ENCODE measurements at places on chromosomes 7 and 10.

DNA sequence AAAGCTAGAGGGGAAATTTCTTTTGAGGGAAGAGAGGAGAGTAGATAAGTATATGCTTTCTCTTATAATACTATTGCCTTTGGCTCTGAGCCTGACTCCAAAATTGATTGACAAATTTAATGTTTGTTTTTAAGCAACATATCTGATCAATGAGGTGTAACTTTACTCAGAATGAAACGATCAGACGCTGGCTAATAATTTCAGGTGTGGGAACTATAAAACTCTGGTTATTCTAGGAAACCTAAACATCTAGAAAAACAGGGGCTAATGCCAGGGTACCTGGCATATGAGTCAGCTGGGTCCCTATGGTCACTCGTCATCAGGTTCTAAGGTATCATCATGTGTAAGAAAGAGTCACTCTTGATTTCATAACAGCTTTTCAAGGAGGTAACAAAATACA lies 139.7 kb downstream of the ATE1 start:
- peak; percentile 0 for DNase-seq

DNA sequence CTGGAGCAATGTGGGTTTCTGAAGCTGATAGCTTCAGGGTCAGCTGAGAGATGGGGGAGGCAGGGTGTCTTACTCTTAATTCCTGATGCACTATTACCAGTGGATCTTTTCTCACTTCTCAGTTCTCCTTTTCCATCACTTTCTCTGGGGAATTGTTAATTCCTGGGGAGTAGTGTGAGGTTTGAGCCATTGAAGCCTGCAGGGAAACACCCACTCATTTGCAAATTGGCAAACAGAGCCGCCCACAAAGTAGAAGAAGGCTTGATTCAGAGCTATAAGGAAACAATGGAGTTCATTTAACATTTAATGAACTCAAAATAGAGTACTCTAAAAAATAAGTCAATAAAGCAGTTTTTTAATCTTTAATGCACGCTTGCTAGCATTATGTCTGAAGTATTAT lies 4.3 kb upstream of the TECTB start:
- no peak for DNase-seq

GRCh38 chr10:132255489-132256344 lies 52.0 kb downstream of the STK32C start:
- no peak for DNase-seq

DNA sequence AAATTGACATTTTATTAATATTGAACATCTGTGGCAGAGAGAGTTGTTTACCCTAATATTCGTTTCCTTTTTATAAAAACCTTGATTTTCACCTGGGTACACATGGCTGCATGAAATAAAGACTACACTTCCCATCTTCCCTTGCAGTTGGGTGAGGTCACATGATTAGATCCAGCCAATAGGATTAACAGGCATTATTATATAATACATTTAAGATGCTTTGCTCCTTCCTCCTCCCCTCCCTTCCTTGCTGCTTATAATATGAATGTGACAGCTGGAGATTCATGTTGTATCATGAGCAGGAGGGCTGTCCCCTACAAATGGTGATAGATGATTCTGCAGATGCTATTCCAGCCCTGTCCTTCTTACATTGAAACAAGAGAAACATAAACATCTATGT lies 146.6 kb downstream of the SH2D4B start:
- DNase-seq, result no peak

DNA sequence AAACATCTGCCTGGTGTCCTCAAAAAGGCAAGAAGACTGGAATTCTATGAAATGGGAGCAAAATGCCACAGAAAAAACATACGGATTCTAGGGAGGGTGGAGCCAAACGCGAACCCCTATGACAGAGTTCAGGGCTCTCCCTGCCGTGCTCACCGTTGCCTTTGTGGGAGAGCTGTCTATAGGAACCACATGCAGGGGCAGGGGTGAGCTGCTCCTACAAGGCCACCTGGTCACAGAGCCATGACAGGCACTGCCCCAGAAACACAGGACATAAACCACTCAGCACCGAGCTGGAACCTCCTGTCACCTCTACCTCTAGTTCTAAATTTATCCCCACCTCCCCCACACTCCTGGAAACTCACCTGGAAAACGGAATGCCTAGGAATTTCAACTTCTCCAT lies 155.1 kb upstream of the ZNF32 start:
- no peak for DNase-seq

DNA sequence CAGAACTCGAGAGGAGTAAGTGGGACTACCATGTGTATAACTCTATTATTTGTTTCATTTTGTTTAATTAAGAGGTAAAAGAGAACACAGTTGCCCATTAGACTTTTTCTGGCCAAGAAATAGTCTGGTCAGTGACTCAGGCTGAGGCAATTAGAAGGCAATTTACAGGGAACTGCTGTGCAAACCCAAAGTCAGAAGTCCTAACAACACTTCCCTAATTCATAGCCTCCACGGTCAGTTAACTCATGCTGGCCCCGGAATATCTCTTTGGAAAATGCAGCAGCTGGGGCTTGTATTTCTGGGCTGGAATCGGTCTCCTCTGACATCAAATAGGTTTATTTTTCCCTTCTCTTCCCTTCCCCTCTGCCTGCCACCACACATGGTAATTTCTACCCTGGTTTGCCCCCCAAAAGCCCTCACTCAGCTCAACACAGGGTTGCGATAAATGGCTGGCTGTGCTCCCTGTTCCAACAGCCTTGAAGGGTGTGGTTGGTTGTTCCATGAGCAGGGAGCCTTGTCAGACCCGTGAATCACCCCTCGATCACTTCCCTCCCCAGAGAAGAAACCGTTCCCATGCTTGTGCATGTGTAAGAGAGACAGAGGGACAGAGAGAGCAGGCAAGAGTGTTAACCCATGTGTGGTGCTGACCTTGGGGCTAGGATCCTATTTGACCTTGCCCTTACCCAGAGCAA lies 5.3 kb downstream of the SH3PXD2A start:
- no peak for DNase-seq

GRCh38 chr10:16968416-16969041 lies 151.3 kb upstream of the RSU1 start:
- DNase-seq, result no peak

- DNase-seq, result no peak
These were observed 45.8 kb downstream of the PPP1R3A start for GRCh38 chr7:113872981-113873380.

GRCh38 chr7:138565451-138566114 lies 105.5 kb downstream of the TRIM24 start:
- no peak for DNase-seq

DNA sequence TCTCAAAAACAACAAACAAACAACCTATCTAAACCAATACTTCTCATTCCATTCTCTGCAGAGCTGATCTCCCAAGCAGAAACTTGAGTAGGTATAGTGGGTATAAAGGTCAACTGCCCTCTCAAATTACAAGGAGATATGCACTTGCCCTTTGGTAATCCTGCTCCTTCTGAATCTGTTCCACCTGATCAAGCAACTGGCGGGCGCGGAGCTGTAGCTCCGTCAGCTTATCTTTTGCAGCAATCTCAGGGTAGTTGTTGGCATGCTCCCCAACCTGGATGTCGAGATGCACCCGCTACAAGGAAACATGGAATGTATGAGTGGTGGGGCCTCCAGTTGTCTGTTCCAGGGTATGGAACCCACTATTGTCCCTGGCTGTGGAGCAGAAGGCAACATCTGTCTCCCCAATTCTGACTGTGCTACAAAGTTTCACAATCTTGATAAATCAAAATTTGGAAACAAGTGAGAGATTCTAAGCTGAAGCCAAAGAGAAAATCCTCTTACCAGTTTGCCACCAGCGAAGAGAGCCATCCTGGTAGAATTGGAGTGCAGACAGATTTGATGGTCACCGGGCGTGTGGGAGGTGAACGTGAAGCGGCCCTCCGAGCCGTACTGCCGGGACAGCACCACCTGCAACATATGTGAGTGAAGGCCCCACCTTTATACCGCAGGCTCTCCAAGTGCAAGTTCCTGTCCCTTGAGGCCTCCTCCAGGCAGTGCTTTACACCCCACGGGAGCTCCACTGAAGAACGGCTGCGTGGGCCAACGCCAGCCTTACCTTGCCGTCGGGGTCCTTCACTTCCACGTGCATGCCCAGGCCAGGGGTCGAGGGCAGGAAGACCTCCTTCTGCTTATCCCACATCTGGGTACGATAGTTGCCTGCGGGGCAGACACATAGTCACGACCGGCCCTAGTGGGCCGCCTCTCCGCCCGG lies 819 bp downstream of the TMED4 start:
- DNase-seq, result no peak

GRCh38 chr10:125852487-125852886 lies 28.6 kb downstream of the DHX32 start:
- DNase-seq, result no peak

- DNase-seq, result no peak
These were observed 515.7 kb downstream of the TCERG1L start for GRCh38 chr10:130795819-130796218.

- DNase-seq, result no peak
These were observed 40.7 kb downstream of the TARP start for GRCh38 chr7:38232502-38233366.

DNA sequence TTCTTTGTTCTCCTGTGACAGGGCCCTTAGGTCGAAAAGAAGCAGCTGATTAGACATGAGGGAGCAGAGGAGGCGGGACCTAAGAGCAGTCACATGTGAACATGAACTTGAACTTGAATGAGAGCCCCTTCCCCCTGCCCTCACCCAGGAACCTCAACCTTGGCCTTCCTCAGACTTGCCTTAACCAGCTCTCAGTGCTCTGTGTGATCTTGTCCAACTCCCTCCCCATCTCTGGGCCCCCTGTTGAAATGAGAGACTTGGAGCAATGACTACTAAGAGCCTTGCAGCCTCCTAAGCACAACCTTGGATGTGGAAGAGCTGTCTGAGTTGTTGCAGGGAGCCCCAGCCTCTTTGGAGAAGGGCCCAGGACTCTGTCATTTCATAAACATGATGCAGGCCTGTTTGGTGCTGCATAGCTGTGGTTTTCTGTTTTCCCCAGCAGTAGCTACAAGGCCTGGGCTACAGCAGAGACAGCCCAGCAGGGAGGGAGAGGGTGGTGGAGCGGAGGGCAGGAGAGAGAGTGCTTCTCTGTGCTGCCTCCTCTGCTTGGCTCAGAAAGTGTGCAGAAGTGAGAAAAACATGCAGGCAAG lies 123.9 kb upstream of the ZMIZ1 start:
- DNase-seq, result no peak

- peak; percentile 50 for DNase-seq
These were observed 75.2 kb downstream of the CLEC2L start for GRCh38 chr7:139598642-139599041.

- DNase-seq, result peak; percentile 43
These were observed at the start of gene IGFBP3 for GRCh38 chr7:45920502-45921380. Gene IGFBP3 (minus strand): TSS chr7:45921272. CDS start chr7:45921140, 132 bp downstream.

- DNase-seq, result peak; percentile 50
These were observed 19.5 kb upstream of the ITGB8 start for GRCh38 chr7:20310963-20311742.

GRCh38 chr10:53846809-53847208 lies 954.2 kb downstream of the PCDH15 start:
- DNase-seq, result no peak

- no peak for DNase-seq
These were observed 191.9 kb downstream of the ELFN1 start for GRCh38 chr7:1861799-1862458.

DNA sequence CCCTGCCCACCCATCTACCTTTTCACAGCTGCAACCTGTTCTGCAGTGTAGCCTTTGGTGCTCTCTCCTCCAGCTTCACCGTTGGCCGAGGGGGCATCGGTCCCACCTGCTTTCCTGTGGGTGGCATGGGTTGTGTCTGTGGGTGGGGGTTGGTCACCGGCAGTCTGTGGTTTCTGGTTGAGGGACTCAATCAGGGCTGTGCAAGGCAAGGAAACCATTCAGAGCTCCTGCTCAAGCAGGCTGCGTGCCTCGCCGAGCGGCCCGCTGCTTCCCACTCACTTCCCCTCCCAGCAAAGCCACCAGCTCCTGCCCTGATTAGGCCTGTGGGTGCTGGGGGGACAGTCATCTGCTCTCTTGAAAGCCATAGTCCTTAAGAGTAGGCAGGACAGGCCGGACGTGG lies 9.8 kb downstream of the DNAJB12 start:
- no peak for DNase-seq

- DNase-seq, result no peak
These were observed 105.5 kb downstream of the SEMA3D start for GRCh38 chr7:85081392-85081791.

DNA sequence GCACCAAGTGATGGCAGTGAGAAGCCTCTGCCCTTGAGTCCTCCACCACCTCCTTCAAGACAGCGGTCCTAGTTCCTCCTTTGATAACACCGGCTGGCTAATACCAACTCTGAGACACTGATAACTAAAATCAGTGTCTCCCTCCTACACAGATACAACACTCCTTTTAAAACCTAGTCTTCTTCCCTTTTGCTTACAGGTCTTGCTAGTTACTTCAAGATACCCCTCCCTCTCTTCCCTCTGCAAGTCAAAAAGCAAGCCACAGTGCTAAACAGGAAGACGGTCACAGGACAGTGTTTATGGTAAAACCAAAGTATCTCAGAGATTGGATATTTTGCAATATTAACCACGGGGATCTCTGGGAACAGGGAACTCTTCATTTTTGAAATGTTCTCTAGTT lies 4.6 kb downstream of the AKR1B1 start:
- no peak for DNase-seq

GRCh38 chr7:40122940-40123254 lies 11.5 kb downstream of the MPLKIP start:
- DNase-seq, result no peak

DNA sequence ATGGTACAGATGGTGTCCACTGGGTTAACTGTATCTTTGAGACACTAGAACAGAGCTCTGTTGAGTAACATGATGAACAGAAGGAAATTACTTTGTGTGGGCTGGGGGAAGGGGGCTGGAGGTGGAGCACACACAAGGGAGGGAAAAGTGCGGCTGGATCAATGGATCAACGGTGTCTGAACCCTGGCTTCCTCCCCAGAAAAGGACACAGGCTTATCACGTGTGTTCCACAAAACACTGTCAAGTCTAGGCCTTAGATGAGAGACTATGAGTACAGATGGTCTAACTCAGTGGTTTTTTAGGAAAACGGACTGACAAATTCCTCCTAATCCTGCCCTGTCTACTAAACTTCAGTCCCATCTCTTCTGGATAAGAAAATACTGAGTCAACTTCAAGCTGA lies 27.8 kb downstream of the HSPB1 start:
- no peak for DNase-seq

- DNase-seq, result peak; percentile 23
These were observed 45.6 kb downstream of the ALOX5 start for GRCh38 chr10:45419676-45420025.

All from NCI-H345 (cell line).